ENCODE measurements at places on chromosomes 11 and 22.
A peak's percentile ranks its signal among the peaks of the same experiment; 100 is the strongest.

- no peak for DNase-seq
Measured at GRCh38 chr11:94668212-94668793, 99.9 kb upstream of the AMOTL1 start.

DNA sequence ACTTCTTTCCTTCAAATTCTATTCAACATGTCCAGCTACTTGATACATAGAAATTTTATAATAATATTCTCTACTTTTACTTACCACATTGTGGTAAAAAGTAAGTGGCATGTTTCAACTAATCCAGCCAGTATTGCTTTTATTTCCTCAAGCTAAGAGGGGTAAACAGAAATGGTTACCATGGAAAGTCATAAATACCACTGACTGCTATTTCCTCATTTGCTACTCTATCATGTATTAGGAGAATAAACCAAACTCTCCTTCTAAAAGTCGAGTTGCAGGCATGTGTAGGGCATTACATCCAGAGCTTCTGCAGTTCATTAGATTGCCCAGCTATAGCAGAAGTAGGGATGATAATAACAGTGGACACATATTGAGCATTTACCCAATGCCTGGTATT is 208.4 kb downstream of the MAML2 start:
- DNase-seq: no peak

DNA sequence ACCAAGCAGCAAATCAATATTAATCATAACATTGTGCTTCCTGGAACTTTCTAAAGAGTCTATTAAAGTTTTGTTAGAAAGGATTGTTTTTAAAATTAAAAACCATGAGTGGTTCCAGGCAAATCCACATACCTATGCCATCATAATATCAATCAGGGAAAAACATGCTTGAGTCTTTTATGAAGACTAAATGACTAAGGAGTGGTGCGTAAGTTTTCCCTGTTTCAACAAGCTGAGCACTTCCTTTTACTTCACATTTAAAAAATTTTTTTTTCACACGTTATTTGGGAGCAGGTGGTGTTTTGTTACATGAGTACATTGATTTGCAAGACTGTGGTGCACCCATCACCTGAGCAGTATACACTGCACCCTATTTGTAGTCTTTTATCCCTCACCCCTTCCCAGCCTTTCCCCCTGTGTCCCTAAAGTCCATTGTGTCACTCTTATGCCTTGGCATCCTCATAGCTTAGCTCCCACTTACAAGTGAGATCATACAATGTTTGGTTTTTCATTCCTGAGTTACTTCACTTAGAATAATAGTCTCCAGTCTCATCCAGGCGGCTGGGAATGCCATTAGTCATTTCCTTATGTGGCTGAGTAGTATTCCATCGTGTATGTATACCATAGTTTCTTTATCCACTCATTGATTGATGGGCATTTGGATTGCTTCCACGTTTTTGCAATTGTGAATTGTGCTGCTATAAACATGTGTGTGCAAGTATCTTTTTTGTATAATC is 1190.3 kb upstream of the RAG2 start:
- no peak for DNase-seq

GRCh38 chr22:30574095-30574981 is at the start of gene GAL3ST1:
Gene GAL3ST1, minus strand, starts transcription at chr22:30574665. Its CDS starts 17,273 bp downstream, at chr22:30557392.
- no peak for DNase-seq

DNA sequence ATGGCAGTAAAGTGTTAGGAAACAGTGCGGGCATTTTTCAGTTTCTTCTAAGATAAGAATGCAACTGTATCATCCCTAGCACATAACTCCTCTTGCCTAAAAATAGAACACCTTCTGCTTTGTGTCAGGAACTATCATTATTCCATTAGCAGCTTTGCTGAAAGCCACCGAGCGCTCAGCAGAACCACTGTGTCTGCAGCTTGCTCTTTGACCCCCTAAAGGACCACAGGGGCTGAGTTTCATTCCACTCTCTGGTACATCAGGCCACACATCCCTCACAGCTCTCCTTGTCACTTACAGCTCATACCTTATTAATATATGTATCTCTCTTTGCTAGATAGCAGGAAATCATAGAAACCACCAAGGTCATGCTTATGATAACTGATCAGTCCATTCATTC is 360.2 kb downstream of the KCNA4 start:
- DNase-seq: no peak

DNA sequence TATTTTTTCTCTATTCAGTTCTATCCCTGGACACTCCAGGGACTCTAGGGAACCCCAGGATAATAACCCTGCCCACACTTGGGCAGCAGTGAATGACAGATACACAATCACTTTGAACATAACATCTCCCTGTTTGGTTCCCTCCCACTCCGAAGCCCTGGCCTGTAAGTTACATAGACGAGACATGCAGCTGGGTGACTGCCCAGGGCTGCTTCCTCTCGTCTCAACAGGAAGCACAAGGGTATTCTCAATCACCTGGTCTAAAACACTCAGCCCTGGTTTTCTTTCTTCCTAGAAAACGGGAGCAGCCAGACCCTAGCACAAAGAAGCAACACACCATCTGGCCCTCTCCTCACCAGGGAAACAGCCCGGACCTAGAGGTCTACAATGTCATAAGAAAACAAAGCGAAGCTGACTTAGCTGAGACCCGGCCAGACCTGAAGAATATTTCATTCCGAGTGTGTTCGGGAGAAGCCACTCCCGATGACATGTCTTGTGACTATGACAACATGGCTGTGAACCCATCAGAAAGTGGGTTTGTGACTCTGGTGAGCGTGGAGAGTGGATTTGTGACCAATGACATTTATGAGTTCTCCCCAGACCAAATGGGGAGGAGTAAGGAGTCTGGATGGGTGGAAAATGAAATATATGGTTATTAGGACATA is 19.4 kb downstream of the LAYN start:
- no peak for DNase-seq

- DNase-seq: peak; percentile 90
Measured at GRCh38 chr22:25057013-25057881, 104.7 kb downstream of the KIAA1671 start.

DNA sequence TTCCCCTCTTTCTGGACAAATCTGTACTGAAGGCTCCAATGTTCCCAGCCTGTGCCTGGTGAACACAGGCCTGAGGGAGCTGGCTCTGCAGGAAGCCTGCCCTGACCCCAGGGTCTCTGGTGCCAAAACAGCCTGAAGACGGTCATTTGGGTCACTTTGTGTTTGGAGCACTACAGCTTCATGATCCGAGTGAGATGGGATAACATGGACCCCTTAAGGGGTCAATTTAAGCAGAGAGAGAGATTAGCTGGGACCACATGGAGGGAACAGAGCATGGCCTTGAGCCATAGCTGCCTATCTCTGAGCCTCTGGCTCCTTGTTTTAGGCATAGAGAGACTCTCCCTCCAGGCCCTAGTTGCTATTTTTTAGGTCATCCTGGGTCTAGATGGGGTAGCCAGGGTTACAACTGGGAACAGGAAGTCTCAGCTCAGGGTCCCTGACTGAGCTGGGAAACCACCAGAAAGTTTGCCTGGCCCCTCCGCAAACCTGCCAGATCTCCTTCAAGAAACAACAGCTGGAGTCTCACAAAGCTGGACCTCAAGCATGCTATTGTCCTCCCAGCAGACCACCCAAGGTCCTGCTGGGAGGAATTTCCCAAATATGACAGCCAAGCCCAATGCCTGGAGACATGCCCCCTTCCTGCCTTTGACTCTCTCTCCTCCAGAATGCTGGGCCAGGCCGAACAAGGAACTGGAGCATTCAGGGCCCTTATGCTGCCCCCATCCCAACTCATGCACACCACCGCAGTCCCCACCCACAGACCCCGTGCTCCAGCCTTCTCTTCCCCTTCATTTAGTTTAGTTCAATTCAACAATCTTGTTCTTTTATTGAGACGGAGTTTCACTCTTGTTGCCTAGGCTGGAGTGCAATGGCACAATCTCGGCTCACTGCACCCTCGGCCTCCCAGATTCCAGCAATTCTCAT is 4.0 kb downstream of the SLCO2B1 start:
- DNase-seq: no peak

DNA sequence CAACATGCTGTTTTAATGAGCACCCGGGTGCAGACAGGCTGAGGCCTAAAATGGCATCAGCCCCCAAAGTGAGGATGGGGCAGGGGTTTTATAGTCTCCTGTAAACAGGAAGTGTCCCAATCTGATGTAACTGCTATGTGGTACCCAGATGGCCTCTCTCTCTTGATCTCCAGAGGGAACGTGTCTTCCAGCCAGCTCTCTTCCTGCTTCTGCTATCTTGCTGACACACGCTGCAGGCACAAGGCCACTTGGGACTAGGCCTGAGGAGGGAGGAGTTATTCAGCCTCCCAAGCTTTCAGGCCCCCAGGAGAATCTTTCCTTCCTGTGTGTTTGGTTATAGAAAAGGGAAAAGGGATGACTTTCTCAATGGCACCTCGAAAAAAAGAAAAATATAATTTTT is 11.4 kb upstream of the VSTM5 start:
- no peak for DNase-seq

DNA sequence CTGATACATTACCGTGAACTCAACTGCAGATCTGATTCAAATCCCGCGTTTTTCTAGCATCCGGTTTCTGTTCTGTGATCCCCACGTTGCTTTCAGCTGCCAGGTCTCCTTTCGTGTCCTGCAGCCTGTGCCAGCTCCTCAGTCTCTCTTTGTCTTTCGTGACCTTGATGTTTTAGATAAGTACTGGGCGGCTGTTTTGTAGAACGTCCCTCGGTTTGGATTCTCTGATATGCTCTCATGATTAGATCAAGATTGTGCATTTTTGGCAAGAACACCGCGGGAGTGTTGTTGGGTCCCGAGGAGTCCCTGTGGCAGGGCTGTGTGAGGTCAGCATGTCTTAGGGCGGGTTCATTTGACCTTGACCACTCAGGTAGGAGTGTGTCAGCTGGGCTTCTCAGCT is 38.6 kb downstream of the KCNQ1 start:
- no peak for DNase-seq

DNA sequence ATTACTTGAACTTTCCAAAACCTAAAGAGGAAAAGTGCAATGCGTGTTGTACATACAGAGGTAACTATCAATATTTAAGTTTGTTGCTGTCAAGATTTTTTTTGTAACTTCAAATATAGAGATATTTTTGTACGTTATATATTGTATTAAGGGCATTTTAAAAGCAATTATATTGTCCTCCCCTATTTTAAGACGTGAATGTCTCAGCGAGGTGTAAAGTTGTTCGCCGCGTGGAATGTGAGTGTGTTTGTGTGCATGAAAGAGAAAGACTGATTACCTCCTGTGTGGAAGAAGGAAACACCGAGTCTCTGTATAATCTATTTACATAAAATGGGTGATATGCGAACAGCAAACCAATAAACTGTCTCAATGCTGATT is 2.1 kb downstream of the ADM start:
- no peak for DNase-seq

GRCh38 chr11:45485070-45485707 is 180.2 kb downstream of the CHST1 start:
- no peak for DNase-seq

DNA sequence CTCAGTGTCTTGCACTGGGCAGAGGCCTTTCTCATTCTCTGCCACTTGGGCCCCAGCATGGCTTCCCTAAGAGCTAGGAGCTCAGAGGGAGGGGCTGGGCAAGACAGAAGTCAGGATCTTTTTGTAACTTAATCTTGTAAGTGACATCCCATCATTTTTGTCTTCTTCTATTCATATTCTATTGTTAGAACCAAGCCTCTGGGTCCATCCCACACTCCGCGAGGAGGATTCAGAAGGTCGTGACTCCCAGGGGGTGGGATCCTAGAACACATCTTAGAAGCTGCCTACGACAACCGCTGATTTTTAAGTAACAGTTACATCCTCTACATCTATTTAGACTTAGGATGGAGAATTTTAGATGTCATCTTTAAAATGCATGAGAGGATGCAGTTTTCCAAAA is 1.5 kb upstream of the IL17RA start:
- no peak for DNase-seq

DNA sequence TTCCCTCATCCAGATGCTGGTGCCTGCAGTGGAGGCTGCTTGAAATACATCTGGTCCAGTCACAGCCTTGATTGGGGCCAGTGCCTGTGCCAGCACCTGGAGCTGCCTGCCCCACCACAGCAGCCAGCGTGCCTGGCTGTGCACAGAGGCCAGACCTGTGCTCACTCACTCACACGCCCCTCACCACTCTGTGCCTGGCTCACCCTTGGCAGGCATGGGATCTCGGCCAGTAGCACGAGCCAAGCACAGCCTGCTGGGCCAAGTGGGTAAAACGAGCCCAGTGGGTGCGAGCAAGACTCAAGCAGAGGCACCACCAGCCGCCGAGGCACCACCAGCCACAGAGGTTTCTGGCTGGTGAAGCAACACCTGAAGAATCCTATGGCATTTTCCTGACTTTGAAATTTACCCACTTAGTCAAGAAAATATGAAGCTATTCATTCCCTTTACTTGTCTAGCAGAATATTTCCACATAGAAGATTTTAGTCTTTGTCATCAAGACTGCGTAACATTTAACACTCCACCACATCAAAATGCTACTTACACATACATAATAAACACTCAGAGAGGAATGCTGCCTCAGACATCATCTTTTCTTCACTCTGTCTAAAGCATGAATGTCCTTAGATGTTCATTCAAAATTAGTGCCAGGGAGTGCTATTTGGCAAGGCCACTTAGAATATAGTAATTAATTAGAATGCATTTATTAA is 424.3 kb upstream of the FAT3 start:
- DNase-seq: no peak

DNA sequence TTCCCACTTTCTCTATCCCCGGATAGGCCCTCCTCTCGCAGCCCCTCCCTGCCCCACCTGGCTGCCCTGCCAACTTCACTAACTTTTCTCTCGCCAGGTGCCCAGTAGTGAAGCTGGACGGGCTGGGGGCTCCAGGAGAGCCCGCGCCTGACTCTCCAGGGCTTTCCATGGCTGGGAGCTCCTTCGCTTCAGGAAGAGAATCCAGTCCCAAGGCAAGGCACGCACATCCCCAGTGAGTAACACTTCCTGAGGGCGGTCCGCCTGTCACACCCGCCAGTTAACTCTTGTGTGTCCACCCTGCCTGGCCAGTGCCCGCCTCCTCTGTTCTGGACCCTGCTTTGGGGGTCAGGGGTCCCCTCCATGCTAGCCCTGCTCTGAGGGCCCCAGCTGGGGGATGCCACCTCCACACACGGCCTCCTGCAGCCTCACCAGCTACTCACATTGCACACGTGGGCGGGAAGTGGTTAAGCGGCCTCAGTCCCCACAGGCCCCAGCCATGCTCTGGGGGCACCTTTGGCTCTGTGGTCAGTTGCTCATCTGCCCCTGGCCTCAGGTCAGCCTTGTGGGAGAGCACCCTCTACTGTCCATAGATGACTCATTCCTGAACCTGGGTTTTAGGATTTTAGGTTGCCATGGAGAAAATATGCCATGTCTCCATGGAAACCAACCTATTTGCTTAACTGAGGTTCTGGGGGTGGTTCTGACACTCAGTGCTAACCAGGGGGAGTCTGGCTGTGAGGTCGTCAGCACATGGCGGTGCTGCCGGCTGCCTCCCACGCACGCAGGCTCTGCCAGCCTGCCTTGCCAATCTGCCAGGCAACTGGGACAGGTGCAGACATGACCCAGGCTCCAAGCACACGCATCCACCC is at the start of gene RIN1:
Gene RIN1 (minus strand): TSS at position 201 of the 869 bp plus-strand sequence. CDS start 32 bp downstream, at position 169.
- DNase-seq: peak; percentile 70

DNA sequence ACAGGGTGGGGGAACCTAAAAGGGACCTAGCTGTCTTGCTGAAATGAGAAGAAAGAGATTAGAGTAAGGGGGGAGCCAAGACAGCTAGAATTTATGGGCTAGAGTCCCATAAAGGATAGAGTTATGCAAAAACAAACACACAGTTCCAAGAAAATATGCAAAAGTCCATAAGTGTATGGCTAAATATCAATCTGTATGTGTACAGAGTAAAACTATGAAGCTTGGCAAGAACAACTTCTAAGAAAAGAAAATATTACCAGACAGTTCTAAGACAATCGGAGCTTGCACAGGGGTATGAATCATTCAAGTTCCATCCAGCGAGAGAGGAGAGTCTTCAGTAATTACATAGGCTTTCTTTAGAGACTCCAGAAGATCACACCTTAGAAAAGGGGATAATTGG is 41.8 kb downstream of the GDPD4 start:
- no peak for DNase-seq
